CD4-positive, alpha-beta T cell treated with Interleukin-15 for 1 hour (primary cell): ENCODE measurements at places on chromosomes 12 and 14.

DNA sequence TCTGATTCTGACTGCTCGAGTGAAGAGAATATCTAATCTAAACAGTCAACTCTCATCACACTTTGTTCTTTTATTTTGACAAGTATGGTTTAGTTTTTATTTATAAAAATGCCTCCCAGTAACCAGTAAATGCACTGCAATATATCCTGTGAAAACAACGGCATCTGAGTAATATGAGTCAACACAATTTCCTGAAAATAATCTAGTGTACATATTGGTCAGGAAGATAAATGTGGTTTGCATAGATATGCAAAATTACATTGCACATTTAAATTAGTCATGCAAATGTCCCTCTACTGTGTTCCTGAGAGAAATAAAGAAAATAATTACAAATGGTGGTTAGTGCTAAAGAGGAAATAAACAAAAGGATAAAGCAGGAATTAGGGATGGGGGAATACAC is 1190.7 kb upstream of the SEL1L start:
- DNase-seq = no peak

DNA sequence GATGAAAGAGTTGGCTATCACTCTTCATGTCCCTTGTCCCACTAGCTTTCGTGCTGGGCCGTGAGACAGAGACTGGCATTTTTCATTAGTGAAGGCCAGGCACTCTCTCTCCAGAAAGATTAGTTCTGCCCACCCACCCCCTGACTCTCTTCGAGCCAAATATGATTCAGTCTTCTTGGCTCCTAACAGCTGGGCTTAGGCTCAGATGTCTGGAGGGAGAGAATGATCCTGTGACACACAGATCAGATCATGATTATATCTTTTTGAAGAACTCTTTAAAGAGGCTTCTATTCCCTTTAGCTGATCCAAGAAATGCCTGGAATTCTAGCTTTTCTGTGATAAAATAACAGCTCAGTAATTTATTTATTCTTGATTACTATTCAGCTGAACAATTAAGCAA is 5.2 kb upstream of the GNG2 start:
- DNase-seq = no peak

GRCh38 chr12:7289743-7290142 is 14.1 kb upstream of the ACSM4 start:
- DNase-seq = no peak

GRCh38 chr12:68111995-68112394 is 47.5 kb downstream of the IFNG start:
- no peak for DNase-seq

GRCh38 chr12:106790020-106790419 is 15.5 kb downstream of the RIC8B start:
- DNase-seq = no peak

- DNase-seq = no peak
Measured at GRCh38 chr14:30966415-30967363, 58.8 kb upstream of the AP4S1 start.

DNA sequence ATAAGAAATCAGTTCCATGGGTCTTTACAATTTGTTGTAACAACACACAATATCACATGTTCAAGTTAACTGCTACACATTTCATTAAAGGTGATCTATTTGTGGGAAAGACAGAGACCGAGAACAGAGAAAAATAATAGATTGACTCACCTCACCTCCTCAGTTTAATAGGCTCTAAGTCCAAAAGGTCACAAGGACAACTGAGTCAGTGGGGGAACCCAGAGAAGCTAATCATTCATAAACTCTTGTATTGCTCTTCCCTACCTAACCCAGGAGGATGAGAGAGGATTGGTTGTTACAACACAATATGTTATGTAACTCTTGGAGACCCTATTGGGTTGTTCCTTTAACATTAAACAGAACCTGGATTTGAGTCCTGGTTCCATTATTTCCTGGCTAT is 72.2 kb upstream of the CRY1 start:
- DNase-seq = no peak

- no peak for DNase-seq
Measured at GRCh38 chr12:89051065-89051677, 301.1 kb downstream of the DUSP6 start.

DNA sequence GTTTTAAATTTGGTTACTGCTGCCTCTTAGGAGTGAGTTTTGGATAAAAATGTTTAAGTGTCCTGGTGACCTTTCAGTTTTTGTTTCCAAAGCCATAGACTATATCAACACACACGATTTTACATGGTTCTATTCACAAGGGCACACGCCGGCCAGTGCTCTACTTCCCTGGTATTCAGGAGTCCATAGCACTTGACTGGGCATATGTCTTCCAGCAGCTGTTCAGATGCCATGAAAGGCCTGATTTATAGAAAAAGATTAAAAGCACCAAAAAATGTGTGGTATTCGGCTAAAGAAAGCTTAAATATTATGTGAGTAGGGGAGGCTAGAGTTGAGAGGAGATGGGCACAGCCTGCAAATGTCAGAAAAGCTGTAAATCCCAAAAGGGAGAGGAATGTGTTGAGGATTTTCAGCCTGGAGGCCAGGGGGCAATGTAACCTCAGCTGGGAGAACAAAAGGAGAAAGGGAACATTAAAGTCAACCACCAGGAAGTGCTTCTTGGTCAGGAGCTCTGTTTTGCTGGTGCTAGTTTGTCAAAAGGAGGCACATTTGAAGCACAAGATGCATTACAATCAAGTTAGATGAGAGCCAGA is 478.4 kb downstream of the RAD51B start:
- DNase-seq = no peak

- no peak for DNase-seq
Measured at GRCh38 chr12:53593707-53594106, 32.5 kb downstream of the ATF7 start.

DNA sequence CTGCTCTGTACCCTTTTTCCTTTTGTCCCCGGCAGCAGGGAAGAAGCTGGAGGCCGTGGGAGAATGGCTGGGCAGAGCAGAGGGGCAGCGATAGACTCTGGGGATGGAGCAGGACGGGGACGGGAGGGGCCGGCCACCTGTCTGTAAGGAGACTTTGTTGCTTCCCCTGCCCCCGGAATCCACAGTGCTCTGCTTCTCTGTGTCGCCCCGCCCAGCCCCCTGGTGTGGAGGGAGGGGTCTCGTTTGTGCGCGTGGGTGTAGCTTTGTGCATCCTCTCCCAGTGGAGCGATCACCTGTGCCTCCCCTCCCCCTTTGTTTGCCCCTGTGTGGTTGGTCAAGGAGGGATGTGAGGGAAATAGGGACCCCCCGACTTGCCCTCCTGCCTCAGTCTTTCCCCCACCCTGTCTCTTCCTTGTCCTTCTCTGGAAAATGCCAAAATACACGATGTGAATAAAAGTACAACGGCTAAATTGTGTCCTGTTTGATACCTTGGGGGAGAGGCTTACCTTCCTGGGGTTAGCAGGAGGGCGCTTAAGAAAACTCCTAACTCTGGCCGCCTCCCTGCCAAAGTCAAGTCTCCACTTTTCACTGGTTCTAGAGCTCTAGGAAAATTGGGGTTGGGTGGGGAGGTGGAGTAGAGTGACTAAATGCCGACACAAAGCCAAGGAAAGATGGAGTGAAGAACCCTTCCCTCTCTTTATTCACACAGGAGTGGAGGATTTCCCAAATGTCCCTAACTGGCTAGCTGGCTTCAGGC is 990 bp upstream of the TPI1 start:
- DNase-seq = no peak

- no peak for DNase-seq
Measured at GRCh38 chr14:75335571-75335970, 56.9 kb downstream of the FOS start.

GRCh38 chr12:10614056-10614370 is 604 bp upstream of the MAGOHB start:
- DNase-seq = no peak

DNA sequence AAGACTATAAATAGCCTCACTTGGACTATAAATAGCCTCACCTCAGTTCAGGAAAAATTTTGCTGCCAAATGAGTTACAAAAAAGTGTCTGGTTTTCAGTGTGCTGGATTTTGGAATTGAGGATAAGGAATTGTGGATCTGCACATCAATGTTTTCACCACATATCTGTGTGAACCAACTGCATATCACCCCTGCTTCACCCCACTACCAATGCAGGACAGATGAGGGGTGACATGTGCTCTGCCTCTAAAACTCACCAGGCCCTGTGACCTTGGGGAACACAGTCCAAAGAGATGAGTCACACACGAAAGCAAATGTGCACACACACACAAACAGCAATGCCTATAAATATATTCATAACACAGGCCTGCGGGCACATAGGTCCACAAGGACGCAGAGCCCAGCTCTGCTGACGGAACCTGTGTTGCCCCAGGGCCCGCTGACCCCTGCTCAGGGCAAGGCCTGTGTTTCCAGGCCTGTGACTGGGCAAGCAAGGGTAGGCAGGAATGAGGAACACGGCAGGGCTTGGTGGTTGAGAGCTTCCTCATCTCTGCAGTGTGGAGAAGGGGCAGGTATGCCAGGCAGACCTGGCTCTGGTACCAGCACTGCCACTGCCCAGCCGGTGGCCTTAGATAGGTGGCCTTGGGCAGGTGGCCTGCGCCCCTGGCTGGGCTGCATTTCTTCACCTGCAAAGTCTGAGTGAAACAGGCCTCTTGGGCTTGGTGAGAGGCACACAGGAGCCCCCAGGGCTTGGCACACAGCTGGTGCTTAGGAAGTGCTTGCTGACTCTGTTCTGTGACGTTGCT is 82.4 kb downstream of the ARL6IP4 start:
- DNase-seq = peak; percentile 36

- no peak for DNase-seq
Measured at GRCh38 chr12:119710965-119711551, 43.1 kb downstream of the PRKAB1 start.

DNA sequence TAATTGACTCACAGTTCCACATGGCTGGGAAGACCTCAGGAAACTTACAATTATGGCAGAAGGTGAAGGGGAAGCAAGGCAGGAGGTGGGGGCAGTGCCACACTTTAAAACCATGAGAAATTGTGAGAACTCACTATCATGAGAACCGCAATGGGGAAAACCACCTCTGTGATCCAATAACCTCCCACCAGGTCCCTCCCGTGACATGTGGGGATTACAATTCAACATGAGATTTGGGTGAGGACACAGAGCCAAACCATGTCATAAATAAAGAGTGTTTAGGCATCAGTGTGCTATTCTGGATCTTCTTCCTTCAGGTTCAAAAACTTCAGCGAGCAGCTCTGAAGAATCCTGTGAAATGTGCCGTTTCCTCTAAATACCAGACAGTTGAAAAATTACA is 9.7 kb downstream of the DDX47 start:
- no peak for DNase-seq

- no peak for DNase-seq
Measured at GRCh38 chr12:51505360-51506105, 80.9 kb downstream of the SLC4A8 start.

GRCh38 chr12:6607751-6608591 is 792 bp upstream of the CHD4 start:
- DNase-seq = peak; percentile 70

GRCh38 chr14:67391268-67391667 is 20.7 kb downstream of the PLEK2 start:
- DNase-seq = no peak

DNA sequence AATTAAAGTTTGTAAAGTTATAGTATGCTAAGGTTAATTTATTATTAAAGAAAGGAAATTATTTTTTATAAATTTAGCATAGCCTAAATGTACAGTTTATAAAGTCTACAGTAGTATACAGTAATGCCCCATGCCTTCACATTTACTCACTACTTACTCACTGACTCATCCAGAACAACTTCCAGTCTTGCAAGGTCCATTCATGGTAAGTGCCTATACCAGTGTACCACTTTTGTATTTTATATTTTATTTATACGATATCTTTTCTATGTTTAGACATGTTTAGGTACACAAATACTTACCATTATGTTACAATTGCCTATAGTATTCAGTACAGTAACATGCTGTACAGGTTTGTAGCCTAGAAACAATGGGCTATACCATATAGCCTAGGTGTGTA is 95.1 kb upstream of the GRIN2B start:
- no peak for DNase-seq

GRCh38 chr12:75725521-75726111 is 214.2 kb upstream of the KRR1 start:
- DNase-seq = no peak

DNA sequence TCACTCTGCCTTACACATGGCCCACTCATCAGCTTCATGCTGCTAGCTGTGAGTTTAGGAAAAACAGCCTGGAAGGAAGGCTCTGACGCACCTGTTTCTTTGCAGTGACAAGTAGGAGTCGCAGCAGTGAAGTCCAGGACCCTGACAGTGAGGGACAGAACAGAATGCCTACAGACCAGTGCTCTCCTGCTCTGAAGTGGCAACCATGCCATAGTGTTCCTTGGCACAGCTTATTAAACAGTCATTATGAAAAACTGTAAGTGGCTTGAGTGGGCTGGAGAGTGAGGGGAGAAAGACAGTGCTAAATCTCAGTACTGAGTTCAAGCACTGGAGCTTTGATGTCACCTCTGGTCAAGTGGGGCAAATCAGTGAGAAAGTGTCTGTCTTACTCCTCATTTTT is 61.7 kb downstream of the MYRFL start:
- no peak for DNase-seq

GRCh38 chr12:44738051-44738450 is 138.1 kb downstream of the NELL2 start:
- no peak for DNase-seq

DNA sequence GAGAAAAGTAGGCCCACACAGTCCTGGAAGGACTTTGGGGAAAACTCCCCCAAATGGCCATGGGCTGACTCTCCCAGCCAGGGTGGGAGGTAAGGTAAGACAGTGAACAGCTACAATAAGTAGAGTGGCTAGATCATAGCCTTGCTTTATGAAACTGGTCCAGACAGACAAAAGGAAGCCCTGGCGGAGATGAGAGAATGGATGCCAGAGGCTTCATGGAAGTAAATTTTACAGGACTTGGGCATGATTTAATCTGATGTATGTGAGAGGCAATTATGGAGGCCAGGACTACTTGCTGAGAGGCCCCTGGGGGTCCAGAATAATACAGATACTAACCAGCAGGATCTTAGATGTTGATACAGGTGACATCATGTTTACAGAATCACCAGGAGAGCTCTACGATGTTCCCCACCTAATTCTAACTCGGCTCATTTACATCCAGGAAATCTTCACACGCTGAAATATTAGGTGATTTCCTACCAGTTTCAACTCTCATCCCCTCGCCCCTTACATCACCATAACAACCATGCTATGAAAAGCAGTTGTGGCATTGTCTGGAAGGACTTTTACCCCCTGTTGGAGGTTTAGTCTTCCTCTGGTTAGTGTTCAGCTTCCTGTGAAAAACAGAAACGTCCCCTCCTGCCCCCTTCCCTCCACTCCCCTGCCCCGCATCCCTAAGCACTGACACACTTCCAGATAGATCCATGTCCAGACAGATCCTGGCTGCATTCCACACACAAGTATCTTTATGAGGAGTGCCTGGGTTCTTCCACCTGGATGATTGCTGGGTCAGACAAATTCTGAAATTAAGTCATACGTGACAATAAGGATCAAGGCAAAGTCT is 39.5 kb upstream of the NT5DC3 start:
- no peak for DNase-seq

DNA sequence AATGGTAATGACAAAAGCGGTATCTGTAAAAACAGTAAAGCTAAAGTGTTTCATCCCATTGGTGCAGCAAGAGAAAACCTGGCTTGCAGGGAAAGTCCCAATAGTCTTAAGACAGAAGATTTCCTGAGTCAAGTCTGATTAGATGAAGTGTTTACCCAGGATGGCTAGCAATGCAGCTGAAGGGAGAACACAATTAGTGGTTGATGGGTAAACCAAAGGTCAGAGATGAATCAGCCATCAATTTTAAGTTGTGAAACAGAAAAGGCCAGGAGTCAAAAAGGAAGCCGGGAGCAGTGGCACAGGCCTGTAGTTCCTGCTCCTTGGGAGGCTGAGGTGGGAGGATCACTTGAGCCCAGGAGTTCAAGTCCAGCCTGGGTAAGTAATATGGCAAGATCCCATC is 52.6 kb downstream of the SEC23A start:
- DNase-seq = no peak
